ENCODE measurements at places on chromosomes 16 and 17.

- no peaks in the 10 kb centered on the region for H3K4me1 ChIP-seq
- DNase-seq, result no peak
- H3K36me3 ChIP-seq, result no peaks in the 10 kb centered on the region
- H3K4me3 ChIP-seq, result no peak overlapping the region
- H3K27ac ChIP-seq, result no peak overlapping the region
- no peaks in the 10 kb centered on the region for H3K27me3 ChIP-seq
Observed at GRCh38 chr17:28536532-28537218, 15.7 kb downstream of the UNC119 start.

DNA sequence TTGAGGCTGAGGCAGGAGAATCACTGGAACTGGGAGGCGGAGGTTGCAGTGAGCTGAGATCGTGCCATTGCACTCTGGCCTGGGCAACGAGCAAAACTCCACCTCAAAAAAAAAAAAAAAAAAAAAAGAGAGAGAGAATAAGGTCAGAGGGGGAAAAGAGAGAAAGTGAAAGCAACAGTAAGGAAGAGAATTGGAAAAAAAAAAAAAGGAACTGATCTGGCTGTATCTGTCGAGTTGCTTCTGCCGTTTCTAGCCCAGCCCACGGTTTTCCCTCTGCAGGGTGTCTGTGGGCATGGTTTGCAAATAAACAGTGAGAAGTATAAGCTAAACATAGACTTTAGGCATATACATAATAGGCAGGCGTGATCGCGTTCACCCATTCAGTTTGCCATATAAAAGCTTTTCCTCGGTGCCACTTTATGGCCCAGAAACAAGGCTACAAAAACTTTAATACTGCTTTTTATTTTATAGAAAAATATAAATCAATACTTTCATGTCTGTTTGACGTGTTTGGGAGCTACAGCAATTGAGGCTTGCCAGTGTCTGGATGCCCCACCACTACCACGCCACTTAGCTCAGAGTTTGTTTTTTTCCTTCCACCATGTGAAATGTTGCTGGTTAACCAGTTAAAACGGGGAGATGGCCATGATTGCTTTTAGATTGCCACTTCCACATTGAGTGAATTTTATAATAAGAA lies 436.7 kb downstream of the MAF start:
- H3K4me1 ChIP-seq, result peaks cover 3% of the 10 kb centered on the region
- H3K36me3 ChIP-seq, result no peaks in the 10 kb centered on the region
- H3K27me3 ChIP-seq, result no peaks in the 10 kb centered on the region
- DNase-seq, result no peak
- H3K27ac ChIP-seq, result no peak overlapping the region
- H3K4me3 ChIP-seq, result no peak overlapping the region

DNA sequence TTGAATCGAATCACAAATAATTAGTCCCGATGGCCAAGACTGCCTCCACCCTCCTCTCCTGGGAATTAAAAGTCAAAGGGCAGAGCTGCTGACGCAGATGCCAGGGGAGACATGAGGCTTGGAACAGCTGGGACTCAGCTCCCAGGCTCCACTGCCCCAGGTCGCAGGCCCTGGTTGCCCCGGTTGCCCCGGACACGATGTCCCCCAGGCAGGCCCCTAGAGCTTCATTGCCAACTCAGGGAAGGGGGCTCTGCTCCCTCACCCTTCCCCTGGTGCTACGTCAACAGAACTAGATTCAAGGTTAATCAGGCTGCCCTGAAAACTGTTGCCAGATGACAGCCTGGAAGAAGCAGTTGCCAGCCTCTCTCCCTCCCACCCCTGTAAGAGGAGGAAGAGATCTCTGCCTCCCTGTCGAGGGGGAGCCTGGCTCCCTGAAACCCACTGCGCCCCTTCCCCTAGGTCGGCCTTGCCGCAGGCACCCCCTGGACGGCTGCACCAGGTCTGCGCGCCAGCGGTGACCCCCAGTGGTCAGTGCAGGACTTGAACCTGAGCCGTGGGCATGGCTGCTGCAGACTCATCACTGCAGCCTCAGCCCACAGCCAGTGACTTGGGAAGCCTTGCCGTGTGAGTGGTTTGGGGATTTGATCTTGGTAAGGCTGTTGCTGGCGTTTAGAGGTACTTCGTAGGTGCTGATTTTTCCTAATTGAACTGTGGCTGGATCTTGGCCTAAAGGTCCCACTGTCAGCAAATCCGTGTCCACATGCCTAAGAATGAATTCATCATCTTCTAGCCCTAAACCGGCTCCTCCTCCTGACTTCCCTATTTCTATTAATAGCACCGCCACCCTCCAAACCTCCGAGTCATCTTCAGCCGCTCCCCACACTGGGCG lies 84.1 kb upstream of the TOB1 start:
- peak; percentile 49 for DNase-seq
- no peak overlapping the region for H3K27ac ChIP-seq
- H3K27me3 ChIP-seq, result no peaks in the 10 kb centered on the region

DNA sequence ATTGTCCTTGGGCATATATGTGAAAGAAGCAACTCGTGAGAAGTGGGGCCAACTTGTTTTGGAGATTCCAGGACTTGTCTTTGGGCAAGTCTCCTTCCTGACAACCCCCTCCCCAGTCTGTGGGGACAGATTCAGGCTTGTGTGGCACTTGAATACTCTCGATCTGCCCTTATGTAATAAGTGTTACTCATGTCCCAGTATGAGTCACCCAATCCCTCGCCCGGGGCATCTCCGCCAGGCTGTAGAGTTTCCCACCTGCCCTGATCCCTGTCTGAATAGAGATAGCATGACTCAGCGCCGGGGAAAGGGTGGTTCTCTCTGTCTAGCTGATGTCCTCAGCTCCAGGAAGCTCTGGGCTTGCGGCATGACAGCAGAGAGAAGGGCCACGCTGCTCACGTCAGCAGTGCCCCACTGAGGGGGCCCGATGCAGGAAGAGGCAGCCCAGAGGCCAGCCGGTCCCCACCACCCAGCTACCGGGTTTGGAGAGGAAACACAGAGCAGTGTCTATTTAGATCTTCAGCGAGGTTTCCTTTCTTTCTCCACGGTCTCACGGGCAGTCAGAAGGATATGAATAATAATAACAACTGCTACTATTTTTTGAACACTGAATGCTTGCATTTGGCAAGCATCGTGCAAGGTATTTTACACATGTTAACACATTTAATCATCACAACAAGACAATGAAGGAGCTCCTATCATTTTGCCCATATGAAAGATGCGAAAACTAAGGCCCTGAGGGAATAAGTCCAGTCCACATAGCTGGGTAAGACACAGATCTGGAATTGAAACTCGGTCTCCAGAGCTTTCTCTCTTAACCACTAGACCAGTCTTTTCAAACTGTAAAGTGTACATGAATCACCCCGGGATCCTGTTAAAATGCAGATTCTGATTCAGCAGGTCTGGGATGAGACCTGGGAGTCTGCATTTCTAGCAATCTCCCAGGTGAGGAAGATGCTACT lies 426.7 kb upstream of the MAF start:
- H3K36me3 ChIP-seq, result no peaks in the 10 kb centered on the region
- no peak overlapping the region for H3K4me3 ChIP-seq

- H3K36me3 ChIP-seq, result peaks cover 3% of the 10 kb centered on the region
- no peak overlapping the region for H3K27ac ChIP-seq
- DNase-seq, result no peak
- H3K4me1 ChIP-seq, result no peaks in the 10 kb centered on the region
Observed at GRCh38 chr16:47493381-47494337, 32.5 kb downstream of the PHKB start.

GRCh38 chr17:35878361-35878760 lies 1.8 kb downstream of the CCL5 start:
- no peaks in the 10 kb centered on the region for H3K36me3 ChIP-seq
- DNase-seq, result no peak
- no peak overlapping the region for H3K4me3 ChIP-seq

DNA sequence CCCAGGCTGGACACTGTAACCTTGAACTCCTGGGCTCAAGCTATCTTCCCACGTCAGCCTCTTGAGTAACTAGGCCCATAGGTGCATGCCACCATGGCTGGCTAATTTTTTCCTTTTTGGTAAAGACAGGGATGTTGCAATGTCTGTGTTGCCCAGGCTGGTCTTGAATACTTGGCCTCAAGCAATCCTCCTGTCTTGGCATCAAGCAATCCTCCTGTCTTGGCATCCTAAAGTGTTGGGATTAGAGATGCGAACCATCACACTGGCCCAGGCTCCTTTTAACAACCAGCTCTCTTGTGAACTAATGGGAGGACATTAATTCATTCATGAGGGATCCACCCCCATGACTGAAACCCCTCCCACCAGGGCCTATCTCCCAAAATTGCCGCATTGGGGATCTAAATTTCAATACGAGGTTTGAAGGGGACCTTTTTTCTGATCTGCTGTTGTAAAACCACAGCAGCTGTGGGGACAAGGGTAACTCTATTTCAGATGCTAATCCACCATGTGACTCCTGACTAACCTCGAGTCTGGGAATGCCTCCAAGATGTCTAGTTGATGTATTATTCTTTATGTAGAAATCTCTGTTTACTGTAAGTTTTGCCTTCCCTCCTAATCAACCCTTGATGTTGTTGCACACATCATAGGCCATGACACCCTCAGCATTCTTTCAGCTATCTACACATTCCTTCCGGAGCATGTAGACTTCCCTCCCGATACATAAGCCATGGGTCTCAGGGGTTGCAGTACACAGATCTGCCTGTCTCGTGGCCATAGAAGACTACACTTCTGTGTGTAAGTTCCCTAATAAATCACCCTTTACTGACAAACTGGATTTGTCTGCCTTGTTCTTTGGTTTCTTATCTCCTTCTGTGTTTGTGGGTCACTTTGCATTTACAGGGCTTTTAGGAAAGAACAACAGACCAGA lies 37.6 kb downstream of the RNF112 start:
- DNase-seq, result peak; percentile 81
- no peaks in the 10 kb centered on the region for H3K36me3 ChIP-seq
- H3K27ac ChIP-seq, result no peak overlapping the region
- H3K27me3 ChIP-seq, result no peaks in the 10 kb centered on the region
- H3K4me3 ChIP-seq, result no peak overlapping the region

DNA sequence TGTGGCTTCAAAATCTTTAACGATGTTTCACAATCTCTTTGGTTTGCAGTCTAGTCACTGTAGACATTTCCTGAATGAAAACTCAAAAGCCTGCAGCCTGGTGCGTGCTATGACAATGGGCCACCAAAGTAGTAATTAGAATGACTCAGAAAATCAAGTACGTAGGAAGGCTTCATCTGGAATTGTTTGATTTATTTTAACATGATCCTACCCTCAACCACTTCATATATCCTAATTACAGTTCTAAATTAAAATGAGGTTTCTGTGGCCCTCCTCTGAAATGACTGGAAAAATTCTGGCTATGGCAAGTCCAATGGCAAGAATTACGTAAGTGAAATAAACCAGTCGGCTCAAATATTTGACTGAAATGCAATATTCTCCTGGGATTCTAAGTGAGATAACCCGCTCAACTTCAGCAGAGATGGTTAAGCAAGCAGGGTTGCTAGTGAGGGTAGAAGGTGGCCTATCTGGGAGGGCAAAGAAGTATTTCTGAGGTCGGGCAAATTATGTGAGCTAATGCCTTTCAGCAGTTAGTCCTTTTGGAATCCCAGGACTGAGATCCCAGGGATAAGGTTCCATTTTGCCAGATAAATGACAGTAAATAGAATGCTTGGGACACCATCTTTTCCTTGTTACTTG lies 145.6 kb upstream of the MYOCD start:
- no peak overlapping the region for H3K4me3 ChIP-seq
- H3K27me3 ChIP-seq, result no peaks in the 10 kb centered on the region

GRCh38 chr16:57023541-57024249 lies 34.3 kb downstream of the NLRC5 start:
- no peaks in the 10 kb centered on the region for H3K27me3 ChIP-seq
- no peaks in the 10 kb centered on the region for H3K4me1 ChIP-seq
- H3K27ac ChIP-seq, result no peak overlapping the region
- H3K4me3 ChIP-seq, result no peak overlapping the region
- no peaks in the 10 kb centered on the region for H3K36me3 ChIP-seq

DNA sequence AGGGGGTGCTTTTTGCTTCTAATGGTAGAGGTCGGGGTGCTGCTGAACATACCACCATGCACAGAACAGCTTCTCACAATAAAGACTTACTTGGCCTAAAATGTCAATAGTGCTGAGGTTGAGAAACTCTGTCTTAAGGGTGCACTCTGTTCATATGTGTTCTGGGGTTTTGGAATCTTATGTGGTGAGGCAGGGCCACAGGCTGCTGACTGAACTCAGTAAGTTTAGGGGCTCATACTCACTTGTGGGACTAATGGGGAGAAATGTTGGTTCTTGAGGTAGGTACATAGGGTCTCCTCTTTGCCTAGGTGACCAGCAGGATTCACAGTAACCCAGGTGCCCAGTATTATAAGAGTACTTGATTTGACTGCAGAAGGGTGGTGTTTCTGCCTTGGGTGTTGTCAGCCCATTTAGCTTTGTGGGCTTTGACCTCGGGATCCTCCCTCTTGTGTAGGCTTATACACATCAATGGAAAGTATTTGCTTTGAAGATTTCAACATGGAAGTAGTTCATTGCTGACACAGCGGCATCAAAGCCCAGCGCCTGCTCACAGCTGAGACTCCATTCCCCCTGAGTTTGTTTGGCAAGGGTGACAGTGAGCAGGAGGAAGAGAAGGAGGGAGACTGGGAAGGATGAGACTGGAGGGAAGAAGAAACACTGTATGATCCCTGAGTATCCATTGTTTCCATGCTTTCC lies 17.2 kb downstream of the SLC7A6 start:
- no peak overlapping the region for H3K27ac ChIP-seq
- peaks cover 6% of the 10 kb centered on the region for H3K4me1 ChIP-seq
- no peak overlapping the region for H3K4me3 ChIP-seq
- no peak for DNase-seq

- H3K27ac ChIP-seq, result no peak overlapping the region
- no peaks in the 10 kb centered on the region for H3K27me3 ChIP-seq
- DNase-seq, result no peak
- no peaks in the 10 kb centered on the region for H3K36me3 ChIP-seq
Observed at GRCh38 chr16:80263848-80264694, 276.7 kb upstream of the DYNLRB2 start.

DNA sequence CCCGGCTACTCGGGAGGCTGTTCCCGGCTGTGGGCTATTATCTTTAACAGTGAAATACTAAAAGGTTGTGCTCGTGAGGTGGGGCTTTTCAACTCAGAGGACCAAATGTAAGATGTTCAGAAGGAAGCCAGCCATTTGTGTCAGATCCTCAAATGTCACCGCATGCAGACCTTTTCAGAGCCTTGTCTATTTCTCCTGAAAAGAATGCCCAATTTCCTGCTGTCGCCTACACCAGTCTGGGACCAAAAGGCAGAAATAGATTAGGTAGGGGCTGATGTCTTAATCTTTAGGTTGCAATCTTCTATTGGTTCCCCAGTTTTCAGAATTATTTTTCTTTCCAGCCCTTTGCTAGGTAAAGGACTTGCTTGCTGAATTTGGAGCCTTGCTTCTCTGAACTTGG lies 8.9 kb upstream of the USP31 start:
- no peaks in the 10 kb centered on the region for H3K4me1 ChIP-seq
- no peaks in the 10 kb centered on the region for H3K27me3 ChIP-seq
- no peaks in the 10 kb centered on the region for H3K36me3 ChIP-seq
- DNase-seq, result no peak
